Activated CD4-positive, alpha-beta T cell treated with anti-CD3 and anti-CD28 coated beads for 4 hours (primary cell): ENCODE measurements at places on chromosomes 4 and X.

DNA sequence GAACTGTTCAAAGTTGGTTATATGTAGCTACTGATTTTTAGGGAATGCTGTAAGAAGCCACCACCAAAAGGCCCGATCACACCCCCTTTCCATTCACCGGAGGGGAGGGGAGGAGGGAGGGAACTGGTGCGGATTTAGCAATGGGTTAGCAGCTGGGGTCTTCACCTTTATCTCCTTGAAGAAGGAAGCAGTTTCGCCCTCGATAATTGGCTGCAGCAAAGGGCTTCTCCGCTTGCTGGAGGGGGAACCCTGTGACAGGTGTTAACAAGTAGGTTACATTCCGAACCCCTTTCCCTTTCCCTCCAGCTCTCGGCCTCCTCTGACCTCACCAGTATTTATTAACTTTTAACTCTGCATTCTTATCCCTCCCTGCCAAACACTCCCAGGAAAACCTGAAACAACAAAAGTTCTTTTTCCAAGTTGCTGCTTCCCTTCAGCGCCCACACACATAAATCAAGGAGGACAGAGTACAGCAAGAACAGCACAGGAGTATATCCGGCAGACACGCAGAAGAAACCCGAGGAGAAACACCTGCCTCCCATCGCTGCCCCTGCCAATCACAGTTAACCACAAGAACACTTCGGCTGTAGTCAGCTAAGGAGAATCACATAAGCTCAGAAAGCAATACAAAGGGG is 39.8 kb upstream of the NAP1L5 start:
- no peak for DNase-seq

DNA sequence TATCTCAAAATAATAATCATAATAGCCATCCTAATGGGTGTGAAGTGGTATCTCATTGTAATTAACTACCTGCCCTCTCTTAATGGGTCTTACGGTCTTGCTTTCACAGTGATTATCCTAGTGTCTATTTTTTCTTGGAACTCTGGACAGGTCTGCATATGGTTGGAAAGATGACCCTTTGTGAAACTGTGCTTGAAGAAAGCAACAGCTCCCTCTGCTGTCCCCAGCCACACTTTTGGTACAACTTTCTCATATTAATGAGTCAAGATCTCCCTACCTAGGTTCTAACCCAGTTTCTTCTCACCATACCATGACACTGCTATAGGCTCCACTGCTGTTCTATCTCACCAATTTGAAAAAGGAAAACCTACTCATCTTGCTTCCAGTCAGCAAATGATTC is 2.4 kb downstream of the TFDP3 start:
- no peak for DNase-seq

DNA sequence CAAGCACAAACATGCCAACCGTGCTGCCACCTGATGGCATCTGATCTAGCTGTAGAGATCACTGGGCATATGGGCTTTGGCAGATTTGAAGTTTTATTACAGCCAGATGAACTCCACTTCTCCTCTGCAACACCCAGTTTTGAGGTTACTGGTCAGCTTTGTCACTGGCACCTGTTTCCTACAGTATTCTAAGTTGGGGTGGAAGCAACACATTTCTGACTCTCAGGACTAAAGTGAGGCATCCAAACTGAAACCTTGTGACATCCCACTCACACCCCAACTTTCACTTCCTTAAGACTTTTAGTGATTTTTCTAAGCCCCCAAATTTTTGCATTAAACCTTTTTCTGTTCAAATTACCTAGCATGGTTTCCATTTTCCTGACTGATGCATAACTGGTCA is 115.1 kb upstream of the PCDH18 start:
- DNase-seq, result no peak

DNA sequence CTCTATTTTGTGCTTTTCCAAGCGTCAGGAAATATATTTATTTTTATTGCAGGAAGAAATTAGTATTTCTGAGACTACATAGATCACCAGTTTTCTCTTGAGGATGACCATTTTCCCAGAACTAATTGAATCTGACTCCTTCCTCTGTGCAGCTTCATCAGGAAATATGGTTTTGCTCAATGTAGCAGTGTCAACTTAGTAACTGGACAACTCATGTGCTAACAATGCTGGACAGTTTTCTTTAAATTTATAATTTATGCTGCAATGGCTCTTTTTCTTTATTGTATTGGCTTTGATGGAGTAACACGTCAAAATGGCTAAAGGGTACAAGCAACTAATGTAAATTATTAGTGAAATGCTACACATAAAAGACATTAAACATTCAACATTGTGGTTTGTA is 531.5 kb downstream of the ANKRD50 start:
- no peak for DNase-seq

DNA sequence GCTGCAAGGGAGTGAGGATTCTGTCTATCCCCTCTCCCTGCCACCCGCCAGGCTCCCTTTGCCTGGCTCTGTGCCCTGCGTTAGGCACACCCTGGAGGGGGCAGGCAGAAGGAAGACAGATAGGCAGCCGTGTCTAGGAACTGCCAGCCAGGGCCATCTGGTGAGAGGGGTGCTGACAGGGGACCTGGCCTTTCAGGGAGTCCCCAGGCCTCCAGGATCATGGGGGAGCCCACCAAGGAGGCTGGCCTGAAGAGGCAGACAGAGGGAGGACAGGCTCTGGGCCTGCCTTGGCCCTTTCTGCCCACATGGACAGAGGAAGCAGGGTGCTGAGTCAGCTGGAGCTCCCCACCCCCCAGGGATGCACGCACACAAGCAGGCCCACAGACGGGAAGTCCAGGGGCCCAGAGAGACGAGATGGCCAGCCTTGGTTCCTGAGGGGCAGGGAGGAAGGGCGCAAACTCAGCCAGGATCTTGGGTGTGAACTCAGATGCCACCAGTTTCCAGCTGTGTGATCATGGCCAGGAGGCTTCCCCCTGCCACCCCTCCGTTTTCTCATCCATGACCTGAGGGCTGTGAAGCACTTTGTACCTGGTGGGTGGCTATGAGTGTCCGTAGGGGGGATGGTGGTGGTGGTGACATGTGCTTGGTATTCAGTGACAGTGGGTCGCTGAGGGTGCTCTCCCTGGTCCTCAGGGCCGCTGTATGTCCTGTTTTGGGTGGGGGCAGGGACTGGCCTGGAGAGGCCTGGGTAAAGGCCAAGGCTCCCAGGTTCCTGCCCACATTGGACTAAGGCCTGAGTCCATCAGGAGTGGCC is 1.8 kb downstream of the SH3BP2 start:
- no peak for DNase-seq

- DNase-seq, result no peak
Observed at GRCh38 chrX:42276982-42277690, 353.8 kb upstream of the CASK start.

GRCh38 chrX:38649674-38650647 is 88.6 kb downstream of the TSPAN7 start:
- DNase-seq, result no peak

GRCh38 chrX:124504111-124504983 is 158.0 kb downstream of the SH2D1A start:
- DNase-seq, result no peak

- no peak for DNase-seq
Observed at GRCh38 chr4:26289401-26289800, 31.4 kb upstream of the RBPJ start.

DNA sequence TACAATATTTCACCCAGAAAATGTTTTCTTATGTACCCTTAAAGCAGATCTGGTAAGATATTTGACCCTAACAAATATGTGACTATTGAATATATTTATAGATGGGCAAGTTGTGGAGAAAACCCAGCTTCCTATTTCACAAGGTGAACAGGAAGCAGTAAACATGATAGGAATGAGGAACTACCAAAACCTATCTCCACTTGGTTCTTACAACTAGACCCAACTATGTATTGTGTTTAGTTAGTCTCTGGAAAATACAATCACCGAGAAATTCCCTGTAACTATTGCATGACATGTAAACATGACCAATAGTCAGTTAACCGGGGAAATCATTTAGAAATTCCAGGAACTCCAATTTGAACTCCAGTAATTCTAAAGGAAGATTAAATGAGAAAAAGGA is 8.4 kb upstream of the RXFP1 start:
- DNase-seq, result no peak

DNA sequence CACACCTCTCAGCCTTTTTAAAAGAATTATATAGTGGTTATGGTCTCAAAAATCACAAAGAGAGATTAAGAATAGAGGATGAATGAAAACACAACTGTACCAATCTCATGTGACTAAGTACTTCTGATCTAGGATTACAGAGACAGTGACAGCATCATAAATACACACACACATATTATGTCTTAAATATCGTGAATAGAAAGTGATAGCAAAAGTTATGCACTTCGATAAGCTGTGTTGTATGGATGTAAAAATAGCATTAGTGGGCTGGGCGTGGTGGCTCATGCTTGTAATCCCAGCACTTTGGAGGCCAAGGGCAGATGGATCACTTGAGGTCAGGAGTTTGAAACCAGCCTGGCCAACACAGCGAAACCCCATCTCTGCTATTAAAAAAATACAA is 25.0 kb downstream of the GYPA start:
- DNase-seq, result no peak

DNA sequence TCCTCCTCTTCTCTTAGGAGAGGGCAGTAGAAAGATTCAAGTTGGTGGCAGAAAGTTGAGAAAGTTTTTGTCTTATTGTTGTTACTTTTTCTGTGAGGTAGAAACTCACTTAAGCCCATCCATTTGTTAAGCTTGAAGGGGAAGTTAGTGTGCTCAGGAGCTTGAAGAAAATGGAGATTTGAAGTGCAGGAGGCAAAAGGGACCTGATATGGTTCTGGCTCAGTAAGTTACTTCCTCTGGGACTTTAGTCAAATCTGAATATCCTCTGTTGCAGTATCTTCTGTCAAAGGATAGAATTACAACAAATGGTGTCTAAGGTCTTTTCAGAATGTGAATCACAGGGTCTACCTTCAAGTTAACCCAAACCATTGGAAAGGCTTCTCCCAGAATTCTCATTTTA is 46.2 kb downstream of the CXCL13 start:
- DNase-seq, result no peak

DNA sequence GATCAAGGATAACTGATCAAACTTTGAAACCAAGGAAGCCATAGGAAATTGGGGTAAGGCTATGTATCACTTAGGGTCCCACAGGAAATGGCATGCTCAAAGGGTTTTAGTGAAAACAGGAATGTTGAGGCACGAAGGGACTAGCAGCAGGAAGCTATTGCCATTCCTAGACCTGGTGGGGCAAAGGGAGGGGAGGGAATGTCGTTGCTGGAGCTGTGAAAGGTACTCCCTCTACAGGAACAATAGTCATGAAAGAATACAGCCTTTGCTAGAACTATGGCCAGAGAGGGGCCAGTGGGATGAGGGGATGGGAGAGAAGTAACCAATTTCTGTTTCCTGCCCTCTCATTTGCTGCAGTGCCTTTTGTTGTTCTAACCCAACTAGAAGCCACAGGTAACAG is 11.9 kb downstream of the REPS2 start:
- DNase-seq, result no peak

DNA sequence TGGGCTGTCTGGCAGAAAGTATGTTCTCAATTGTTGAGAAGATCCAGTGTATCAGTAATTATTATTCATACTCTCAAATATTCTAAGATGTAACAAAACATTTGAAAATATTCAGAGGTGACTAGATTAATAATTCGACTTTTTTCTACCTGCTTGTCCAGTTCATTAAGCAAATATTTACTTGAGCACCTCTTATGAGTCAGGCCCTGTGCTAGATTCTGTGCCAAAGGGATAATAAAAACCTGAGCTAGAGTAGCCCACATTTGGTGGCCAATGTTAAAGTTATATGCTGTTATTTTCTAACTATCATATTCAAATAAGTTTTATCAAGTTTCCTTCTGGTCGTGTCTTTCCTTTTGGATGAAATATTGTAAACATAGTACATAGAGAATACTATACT is 58.5 kb downstream of the ARHGAP10 start:
- no peak for DNase-seq

- DNase-seq, result no peak
Observed at GRCh38 chr4:170004651-170005295, 21.4 kb downstream of the MFAP3L start.

DNA sequence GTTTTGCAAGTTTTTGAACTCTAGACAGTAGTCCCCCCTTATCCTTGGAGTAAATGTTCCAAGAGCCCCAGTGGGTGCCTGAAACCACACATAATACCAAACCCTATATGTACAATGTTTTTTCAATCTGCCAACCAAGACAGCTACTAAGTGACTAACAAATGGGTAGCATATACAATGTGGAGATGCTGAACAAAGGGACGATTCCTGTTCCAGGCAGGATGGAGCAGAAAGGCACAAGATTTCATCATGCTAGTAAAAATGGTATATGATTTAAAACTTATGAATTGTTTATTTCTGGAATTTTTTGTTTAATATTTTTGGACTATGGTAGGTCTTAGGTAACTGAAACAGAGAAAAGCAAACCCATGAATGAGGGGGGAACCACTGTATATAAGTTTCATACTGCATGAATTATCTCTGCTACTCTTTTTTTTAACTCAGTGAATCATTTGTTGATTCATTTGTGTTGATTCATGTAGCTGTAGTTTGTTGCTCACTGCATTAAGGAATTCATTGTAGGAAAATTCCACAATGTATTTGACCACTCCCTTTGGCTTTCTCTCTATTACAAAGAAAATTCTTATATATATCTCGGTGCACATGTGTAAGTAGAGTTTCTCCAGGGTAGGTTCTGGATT is 21.9 kb upstream of the ANXA3 start:
- no peak for DNase-seq

DNA sequence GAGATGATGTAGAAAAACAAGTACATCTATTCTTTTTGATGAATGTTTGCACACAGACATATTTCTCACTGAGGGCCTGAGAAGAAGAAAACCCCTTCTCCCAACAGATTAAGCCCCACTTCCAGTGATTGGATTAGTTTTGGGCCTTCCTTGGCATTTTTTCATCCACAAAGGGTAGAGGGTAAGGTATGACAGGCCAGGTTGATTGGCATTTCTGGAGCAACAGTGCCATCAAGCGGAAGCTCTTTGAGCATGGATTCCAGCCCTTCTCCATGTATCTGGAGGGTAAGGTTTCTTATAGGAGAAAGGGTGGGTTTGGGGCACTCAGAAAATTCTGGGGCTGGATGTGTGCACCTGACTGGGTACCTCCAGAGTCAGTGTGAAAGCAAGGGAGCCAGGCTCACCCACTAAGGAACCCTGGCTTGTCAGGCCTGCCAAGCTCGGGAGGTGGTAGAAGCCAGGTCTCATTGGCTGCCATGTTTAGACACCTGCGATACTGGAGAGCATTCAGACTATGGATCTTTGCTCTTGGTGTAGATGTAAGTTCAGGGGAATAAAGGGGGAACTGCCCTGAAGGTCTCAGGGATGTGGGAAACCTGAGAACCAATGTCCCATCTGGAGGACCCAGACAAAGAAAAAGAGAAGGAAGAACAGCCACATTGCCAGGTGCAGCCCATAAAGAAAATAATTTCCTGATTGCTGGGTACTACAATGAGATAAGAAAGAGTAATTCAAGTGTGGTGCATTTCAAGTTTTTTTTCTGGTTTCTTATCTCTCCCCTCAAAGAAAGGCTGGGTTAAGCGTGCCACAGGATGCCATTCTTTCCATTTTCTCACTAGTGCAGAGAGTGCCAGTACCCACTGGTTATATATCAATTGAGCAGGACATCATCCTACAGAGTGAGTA is 222.3 kb upstream of the AGTR2 start:
- no peak for DNase-seq

GRCh38 chr4:26157541-26157940 is 163.3 kb upstream of the RBPJ start:
- DNase-seq, result no peak

GRCh38 chr4:87704001-87704400 is 53.9 kb downstream of the DMP1 start:
- DNase-seq, result no peak

- no peak for DNase-seq
Observed at GRCh38 chrX:149069899-149070298, 435.2 kb downstream of the IDS start.

- DNase-seq, result no peak
Observed at GRCh38 chrX:45063319-45064095, 137.2 kb downstream of the DIPK2B start.

GRCh38 chrX:23699636-23700194 is 32.4 kb downstream of the PRDX4 start:
- peak; percentile 26 for DNase-seq
